ENCODE measurements at places on chromosomes 5 and 9. TPM values are rescaled to one million over a fixed set of nuclear protein-coding genes. Genes with fewer than 3 reads are reported as not detected.

DNA sequence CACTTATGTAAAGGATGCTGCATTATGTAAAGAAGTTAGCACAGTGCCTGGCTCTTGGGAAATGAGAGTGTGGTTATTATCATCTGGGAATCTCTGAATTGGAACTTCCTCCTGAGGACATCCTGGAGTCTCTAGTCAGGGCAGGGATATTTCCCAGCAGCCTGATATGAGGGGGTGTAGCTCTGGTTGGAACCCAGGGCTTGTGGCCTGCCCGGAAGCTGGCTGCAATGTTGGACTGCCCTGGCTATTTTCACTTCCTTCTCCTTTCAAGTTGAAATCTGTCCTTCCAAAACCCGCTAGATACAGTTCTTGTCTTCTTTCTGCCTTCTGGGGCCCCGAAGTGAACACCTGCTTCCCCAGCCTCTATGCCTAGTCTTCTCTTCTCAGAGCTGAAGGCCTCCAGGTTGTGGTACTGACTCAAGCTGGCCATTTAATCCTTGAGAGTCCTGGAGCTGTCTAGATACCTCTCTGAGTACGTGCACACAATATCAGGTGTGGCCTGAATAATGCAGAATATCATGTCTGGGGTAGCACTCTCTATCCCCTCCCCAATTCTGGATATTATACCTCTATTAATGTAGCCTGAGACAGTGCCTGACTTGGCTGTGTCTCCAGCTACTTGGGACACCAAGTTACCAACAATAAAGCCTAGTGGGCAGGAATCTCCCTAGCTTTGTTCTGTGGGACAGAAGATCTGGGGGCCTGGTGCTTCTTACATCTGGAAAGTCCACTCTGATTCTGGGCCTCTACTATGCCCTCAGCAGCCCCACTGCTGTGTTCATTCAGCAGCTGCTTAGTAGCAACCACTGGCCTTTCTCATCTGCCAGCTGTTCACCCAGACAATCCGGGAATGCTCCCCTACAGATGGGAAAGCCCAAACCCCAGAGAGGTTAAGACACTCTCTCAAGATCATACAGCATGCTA is 45.0 kb downstream of the SLC6A7 start:
- DNase-seq, result no peak

Gene OCLN
- total RNA-seq, result 1.8 TPM

Gene PLAC8L1
- total RNA-seq, result not detected

Gene PCDHA6
- not detected for total RNA-seq

DNA sequence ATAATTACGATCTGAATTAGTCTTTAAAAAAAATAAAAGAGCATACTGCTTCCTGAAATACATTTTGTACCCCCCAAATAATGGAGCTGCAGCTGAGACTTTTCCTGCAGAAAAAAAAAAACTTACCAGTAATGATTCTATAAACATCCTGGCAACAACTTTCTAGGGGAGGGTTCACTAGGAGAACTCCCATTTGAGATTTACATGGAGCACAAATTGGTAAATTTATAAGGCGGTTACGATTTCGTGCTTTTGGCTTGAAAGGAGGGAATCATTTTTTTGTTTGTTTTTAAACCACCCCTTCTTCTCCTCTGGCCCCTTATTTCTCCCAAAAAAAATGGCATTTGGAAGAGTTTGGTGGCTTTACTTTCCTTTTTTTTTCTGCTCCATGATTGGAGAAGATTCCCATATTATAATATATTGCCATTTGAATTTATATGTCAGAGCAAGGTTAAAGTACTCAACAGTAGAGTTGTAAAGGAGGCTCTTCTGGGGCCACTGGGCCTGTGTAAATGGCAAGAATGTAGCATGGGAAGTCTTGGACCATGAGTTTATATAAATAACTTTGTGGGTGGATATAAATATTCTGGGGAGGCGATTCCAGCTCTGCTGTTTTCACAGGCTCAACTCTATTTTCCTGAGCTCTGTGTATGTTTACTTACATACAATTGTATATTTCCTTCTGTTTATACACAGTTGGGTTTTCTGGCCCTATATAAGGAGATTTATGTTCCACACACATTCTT is 159.9 kb downstream of the CSNK1G3 start:
- DNase-seq, result no peak

DNA sequence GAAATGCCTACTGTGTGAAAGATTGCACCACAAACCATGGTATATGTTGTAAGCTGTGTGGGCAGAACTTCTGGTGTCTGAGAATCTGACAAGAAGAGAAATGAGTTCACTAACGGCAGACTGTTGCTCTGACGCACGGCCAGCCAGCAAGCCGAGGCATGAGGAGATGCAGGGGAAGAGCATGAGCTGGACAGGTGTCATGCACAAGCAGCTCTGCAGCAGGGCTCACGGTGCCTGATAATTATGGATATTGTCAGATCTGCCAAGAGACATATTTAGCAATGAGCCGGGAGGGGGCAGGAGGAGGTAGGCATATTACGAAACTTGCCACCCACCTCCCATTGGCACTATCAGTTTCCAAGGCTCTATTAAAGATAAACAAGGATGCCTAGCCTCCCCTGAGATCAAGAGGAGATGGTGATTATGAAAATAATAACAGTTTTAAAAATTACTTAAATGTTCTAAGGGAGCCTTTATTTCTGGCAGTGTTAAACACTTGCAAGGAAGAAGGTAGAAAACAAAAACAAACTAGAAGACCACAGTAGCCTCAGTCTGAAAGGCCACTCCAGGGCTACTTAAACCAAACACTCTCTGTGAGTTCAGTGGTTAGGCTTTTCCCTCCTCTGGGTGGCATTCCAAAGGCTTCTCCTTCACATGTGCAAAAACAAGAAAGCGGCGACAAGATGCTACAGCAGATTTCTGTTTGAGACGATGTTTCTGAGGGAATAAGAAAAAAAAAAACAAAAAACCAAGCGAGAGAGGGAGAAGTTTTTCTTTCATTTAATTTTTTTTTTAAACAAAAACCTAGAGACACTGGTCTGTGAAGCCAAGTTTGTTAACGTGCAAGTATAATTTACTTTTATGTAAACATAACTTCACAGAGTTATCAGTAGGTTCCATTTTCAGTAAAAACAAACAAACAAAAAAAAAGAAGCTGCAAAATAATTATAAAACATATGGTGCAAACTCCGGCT is 339.5 kb downstream of the BNC2 start:
- DNase-seq, result no peak

GRCh38 chr5:58317009-58317408 is 142.9 kb downstream of the PLK2 start:
- DNase-seq, result no peak

DNA sequence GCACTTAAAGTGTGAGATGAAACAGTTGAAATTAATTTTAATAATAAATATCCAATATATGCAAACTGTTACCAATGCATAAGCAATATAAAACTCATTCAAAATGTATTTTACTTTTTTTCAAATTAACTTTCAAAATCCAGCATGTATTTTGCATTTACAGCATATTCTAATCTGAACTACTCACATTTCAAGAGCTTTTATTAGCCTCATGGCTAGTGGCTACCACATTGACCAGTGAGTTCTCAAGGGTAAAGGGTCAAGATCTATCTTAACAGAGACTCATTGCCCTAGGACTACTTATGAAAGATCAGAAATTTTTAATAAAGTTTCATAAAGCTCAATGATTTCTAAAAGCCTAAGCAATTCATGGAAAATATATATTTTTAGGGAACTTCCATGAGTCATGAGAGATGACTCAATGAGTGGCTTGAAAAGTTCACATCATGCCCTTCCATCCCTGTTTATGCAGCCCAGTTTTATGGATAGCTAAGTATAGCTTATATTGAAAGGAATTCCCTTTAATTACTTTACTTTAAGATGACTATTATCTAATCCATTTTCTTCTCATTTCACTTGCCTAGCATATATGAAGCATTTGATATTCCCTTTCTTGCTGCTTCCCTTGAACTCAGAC is 608.6 kb downstream of the SLCO4C1 start:
- no peak for DNase-seq

DNA sequence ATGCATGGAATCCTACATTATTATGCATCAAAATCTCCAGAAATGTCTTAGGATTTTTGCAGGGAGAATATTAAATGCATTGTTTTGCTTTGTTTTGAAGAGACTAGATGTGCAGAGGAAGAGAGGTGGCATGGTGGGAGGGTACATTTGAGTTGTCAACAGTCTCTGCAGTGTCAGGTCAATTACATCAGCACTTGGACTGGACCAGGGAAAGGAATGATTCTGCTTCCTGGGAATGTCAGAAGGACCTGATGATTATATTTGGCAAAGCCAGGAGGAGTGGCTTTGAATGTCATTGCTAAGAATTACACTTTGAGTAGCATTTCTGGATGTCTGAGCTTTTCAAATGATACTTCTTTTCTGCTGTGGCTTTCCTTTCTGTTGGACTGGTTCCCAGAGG is 17.5 kb upstream of the TMEFF1 start:
- no peak for DNase-seq

- DNase-seq, result no peak
Observed at GRCh38 chr9:15246708-15247107, 60.3 kb downstream of the TTC39B start.

- no peak for DNase-seq
Observed at GRCh38 chr5:13746026-13746425, 198.5 kb downstream of the DNAH5 start.

DNA sequence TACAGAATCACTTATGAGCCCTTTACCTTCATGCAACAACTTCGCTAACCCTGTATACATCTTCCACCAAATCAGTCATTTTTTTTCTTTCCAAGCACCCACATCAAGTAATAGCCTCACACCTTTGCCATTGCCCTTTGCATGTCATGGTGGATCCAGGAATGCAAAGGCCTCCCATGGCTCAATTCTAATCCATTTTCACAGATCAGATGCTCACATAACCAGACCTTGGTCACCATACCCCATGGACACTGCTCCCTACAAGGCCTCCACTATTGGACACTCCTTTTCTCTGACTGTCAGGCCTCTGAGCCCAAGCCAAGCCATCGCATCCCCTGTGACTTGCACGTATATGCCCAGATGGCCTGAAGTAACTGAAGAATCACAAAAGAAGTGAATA is 179.5 kb downstream of the RASEF start:
- DNase-seq, result no peak

DNA sequence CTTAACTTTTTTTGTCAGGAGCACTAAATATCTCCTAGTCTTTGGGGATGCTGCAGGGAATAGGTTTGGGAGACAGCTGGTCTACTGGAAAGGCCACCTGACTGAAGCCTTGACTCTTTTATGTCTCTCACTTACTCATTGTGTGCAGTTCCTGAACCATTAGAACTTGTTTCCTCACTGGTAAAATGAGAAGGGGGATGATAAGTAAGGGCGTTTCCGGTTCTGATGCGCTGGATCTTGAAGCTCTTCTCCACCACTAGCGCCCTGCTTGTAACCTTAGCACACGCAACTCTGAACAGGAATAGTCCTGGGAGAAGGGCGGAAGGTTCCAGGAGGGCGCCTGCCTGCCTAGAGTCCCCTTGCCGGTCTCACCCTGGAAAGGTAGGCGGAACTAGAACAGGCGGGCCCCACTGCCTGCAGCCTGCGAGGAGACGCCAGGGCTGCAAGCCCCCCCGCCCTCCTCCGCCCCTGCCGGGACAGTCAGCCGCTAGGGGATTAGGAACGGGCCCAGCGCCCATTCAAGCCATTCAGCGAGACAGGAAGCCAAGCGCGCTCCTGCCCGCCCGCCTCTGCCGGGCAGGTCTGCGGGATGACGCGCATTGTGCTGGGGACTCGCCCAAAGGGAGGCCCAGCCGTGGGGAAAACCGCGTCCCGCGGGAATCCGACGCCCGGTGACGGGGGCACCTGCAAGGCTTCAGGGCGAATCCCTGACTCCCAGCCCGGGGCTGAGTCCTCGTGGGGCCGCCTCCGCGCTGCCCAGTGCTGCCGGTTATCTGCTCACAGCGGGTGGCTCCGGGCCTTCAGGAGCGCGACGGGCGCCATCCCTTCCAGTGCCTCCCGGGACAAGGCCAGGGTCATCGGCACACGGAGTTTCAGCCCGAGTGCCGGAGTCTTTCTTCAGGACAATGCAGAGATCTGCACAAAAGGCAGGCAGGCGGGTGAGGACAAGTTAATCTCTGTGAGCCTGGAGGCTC is 44.0 kb upstream of the XPA start:
- no peak for DNase-seq

Gene SLC25A2
- total RNA-seq, result not detected

DNA sequence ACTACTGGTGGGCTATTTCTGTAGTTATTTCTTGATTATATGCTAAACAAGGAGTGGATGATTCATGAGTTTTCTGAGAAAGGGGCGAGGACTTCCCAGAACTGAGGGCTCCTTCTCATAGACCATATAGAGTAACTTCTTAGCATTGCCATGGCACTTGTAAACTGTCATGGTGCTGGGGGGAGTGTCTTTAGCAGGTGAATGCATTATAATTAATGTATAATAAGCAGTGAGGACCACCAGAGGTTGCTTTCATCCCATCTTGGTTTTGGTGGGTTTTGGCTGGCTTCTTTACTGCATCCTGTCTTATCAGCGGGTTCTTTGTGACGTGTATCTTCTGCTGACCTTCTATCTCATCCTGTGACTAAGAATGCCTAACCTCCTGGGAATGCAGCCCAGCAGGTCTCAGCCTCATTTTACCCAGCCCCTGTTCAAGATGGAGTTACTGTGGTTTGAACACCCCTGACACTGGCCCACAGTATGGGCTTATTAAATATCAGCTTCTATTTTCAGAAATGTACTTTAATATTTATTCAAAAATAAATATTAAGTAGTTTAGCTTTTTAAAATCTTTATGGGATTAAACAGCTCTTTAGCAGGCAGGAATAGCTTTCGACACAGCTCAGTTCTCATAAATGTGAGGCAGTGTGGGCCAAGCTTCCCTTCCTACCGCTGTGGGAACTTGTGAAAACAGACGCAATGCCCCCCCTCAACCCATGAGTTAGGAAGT is 44.4 kb downstream of the GALNT12 start:
- DNase-seq, result no peak

DNA sequence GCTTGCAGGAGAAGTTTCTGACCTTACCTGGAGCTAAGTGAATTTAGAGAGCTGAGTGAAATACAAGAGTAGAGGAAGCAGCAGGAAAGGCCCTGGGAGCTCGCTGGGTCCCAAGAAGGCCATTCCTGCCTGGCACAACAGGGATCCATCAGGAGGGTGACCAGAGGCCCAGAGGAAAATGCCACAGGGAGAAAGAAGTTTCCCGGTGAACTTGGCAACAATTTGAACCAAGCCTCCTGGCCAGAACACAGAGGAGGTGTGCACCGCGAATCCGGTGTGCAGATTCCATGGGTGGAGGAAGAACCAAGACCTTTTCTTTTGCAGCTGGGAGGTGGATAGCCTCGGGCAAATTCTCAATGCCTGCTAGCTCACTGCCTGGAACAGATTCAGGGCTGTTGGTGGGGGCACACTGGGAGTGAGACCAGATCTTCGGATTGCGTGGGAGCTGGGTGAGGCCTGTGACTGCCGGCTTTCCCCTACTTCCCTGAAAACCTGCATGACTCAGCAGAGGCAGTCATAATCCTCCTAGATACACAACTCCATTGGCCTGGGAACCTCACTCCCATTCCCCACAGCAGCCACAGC is 1850.9 kb upstream of the NUDT12 start:
- no peak for DNase-seq

Data from natural killer cell (primary cell).